ENCODE measurements at places on chromosomes 12 and 14.

GRCh38 chr12:32261638-32262037 is 137.7 kb upstream of the FGD4 start:
- DNase-seq: no peak

GRCh38 chr12:57627501-57628279 is 5.3 kb downstream of the B4GALNT1 start:
- DNase-seq: no peak

DNA sequence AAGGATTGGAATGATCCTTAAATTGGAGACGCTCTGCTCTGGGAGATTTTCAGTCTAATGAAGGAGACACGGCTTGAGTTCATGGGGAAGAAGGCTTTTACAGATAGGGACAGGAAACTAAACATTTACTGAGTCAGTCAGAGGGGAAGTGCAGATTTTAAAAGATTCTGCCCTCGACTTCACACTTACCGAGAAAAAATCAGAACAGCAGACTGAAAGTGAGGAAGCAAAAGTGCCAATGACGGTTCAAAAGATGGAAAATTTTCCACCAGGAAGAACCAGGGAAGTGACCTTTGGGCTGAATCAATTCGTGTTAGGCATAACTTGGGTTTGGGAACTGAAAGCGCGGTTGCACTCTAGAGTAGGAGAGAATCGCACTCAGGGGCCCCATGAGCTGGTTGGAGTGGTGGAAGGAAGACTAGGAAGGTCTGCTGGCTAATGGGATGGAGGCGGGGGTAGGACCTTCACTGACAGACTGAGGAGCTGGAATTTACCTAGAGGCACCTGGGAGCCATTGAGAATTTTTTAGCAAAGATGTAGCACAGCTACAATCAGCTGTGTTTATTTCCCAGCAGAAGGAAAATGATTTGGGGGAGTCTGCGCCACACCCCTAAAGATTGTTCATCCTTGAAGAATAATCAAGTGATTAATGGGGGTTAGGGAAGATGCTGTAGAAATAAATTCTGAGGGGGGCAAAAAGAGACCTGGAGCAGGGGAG is 1.2 kb downstream of the KCNK13 start:
- DNase-seq: no peak

GRCh38 chr14:82045339-82045738 is 511.7 kb upstream of the SEL1L start:
- DNase-seq: no peak

DNA sequence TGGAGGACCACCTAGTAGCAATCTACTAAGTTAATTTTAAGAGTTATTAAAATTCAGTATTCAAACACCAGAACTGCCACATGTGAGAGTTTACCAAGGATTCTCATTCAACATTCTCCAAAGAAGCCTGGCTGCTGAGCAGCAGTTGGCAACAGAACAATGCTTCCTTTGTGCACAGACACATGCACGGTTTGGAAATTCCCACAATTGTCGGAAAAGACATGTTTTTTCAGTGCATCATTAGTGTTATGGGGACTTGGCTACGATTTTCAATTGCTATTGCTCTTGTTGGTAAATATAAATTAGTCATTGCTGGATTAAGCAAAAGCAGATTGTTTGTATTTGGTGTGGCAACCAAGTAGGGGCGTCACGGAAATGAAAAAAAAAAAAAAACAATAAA is 22.2 kb downstream of the ST8SIA1 start:
- peak; percentile 90 for DNase-seq

DNA sequence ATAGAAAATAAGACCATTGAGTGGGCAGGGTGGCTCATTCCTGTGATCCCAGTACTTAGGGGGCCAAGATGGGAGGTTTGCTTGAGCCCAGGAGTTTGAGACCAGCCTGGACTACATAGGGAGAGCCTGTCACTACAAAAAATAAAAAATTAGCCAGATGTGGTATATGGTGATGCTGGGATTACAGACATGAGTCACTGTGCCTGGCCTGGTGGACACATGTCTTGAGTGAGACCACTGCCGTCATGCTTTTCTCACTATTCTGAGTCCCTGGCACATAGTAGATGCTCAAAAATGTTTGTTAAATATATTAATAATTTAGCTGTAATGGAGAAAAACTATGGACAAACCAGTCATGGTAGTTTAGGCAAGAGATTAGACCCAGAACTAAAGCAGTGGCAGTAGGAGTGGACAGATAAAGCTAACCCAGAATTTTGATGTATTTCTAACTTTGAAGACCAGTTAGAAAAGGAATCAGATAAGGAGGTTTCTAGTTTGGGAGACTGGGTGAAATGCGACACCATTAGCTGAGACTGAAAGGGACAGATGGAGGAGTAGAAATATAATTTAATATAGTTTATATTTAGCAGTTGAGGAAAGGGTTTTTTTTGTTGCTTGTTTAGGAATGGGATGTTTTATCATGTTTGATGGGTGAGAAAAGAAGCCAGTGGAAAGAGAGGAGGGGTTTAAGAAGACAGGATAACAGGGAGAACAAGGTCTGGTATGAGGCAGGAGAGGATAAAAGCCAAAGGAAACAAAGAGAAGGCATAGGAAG is 7.4 kb upstream of the PTGES3 start:
- DNase-seq: no peak

DNA sequence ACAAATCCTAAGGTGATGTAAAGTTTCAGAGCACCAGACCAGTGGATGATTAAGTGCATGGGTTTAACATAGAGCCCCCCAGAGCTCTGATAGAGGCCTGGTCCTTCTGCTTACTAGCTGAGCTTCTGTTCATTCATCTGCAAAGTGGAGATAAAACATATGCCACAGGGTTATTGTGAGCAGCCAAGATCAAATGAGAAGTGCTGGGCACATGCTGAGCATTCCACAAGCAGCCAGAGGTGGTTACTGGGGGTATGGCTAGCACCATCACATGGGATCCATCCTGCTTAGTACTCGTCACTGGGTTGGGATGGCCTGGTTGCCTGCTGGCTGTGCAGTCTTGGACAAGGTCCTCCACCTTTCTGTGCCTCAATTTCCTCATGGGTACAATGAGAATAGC is 18.0 kb upstream of the SMUG1 start:
- no peak for DNase-seq

- no peak for DNase-seq
Observed at GRCh38 chr14:104856157-104856868, 8.8 kb upstream of the CEP170B start.

GRCh38 chr12:14696265-14696741 is at the start of gene GUCY2C:
Gene GUCY2C, minus strand, starts transcription at chr12:14696599. Its CDS starts 151 bp downstream, at chr12:14696448.
- DNase-seq: no peak

GRCh38 chr12:117282490-117282889 is 78.9 kb downstream of the NOS1 start:
- DNase-seq: no peak

- DNase-seq: peak; percentile 77
Observed at GRCh38 chr12:123983822-123984485, 10.9 kb downstream of the ZNF664 start.

DNA sequence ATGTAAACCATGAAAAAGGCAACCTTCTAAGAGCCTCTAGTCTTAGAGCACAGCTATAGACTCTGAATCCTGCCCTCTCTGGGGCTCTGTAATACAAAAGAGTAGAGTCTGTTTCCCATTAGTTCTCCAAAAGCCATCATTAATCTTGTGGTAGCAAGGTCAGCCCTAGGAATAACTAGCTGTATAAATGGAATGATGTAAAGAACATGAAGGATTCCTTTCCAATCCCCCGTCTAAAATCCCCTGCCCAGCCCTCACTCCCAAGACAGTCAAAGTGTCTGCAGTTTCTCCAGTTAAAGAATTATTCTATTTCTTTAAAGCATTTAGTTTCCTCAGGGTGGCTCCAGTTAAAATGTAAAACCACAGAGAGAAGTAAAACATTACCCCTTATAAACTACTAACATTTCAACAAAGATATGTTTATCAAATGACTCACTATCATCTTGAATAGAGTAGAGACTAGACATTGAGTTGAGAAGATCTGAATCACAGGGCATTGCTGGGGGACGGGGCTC is 104.2 kb downstream of the ST8SIA1 start:
- peak; percentile 39 for DNase-seq

DNA sequence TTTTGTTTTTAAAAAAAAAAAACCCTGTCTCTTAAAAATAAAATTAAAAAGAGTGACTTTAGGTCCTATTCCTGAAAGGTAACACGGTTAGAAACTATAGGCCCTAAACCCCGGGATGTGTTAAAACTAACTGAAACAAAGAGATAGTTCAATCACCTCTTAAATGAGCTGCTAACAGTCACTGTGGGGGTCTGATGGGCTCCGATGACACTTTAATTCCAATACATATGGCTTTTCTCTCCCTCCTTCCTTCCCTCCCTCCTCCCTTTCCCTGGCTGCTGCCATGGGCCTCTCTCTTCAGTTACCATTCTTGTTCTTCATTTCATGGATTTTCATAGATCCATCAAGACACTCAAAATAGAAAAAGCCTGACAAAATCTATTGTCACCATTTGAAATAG is 76.6 kb downstream of the RNF34 start:
- DNase-seq: no peak

- DNase-seq: peak; percentile 32
Observed at GRCh38 chr12:14239350-14239934, 126.0 kb upstream of the ATF7IP start.

GRCh38 chr12:77795699-77796098 is 35.0 kb upstream of the NAV3 start:
- DNase-seq: peak; percentile 26

DNA sequence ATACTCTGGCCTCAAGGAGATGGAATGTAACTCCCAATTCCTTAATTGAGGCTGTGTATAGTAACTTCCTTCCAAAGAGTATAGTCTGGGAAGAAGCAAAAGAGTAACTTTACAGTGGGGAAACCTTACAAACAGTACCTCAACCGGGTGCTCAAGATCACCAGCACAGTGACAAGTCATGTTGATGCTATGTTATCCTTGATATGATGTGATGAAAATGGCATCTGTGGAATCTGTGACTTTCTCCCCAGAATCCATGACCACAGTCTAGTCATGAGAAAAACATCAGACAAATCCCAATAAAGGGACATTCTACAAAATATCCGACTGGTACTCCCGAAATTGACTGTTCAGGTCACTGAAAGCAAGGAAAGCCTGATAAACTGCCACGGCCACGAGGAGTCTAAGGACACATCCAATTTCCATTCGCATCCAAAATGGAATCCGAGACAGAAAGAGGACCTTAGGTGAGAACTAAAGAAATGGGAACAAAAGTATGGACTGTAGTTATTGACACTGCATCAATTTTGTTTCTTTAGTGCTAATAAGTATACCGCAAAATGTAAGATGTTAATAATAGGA is 97.3 kb upstream of the FRMD6 start:
- peak; percentile 91 for DNase-seq

DNA sequence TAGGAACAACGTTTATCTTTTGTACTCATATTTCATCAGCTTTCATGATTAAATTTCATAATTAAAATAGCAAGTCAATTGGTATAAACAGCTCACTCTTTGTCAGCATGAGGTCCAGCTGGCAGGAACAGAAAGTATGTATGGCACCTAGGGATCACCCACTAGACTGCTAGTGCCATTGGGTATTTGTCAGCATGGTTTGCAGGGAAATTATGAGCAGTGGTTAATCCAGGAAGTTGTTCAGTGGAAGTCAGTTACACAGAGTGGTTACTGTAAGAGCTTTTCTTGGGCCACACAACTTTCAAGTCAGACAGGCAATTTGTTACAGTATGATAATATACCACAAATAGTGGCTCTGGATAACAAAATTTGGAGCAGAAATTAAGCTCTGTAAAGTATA is 340.3 kb upstream of the RGS6 start:
- DNase-seq: peak; percentile 73

DNA sequence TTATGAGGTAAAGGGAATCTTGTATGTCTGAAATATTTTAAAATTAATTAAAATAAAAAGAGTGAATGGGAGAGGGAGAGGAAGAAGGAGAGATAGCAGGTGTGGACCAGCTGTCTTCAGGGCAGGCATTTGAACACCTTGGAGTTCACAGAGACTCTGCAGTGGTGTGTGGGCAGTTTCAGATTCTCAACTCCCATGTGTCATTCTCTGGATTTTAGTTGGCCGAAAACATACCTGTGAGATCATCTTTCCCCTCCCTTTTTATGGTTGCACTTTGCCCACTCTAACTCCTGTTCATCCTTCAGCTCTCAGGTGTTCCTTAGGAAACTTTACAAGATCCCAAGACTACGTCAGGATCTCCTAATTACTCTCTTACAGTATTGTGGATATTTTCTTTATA is 108.1 kb downstream of the ERC1 start:
- no peak for DNase-seq

GRCh38 chr14:23486036-23486435 is 16.5 kb downstream of the NGDN start:
- DNase-seq: no peak
